HFF-Myc (cell line): ENCODE measurements at places on chromosomes 11 and 22.

DNA sequence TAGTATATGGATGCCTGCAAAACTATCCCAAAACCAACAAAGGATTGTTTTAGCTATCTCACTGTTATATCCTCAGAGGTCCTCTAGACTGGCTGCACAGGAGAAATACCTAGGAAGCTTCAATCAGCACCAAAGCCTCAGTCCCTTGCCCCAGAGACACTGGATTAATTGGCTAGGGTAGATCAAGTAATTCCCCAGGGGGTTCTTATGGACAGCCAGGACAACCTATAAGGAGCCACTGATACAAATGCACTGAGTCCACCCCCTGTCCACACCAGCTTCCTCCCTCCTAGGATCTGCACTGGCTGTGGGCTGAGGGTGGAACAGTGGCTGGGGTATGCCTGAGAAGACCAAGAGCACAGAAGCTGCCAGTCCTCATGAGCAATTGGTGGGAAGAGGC is 16.3 kb downstream of the ADORA2A start:
- DNase-seq: no peak

DNA sequence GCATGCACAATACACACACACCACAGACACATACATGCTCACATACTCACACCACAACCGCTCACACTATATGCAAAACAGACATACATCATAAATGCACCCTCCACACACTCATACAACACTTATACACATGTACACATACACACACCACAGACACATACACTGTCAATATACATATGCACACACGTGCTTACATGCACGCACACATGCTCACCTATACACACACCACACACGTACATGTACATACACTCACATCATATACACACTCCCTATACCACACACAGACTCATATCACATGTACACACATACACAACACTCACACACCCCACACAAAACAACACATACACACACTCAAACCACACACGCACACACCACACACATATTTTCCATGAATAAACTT is 885.3 kb downstream of the TBC1D22A start:
- no peak for DNase-seq

DNA sequence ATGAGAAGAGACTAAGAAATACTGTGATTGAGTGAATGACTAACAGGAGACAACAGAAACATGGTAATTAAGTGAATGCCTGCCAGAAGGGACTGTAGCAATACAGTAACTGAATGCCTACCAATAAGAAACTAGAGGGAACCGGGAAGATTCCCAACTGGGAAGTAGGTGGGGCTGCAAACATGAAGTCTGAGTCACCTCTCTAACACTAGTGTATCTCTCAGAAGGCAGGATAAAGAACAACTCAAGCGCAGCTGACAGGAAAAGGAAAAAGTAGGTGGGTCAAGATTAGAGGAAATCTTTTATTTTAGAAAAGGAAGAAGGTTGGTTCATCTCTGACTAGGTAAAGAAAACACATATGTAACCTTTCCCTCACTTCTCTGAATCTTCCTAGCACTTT is 14.0 kb downstream of the C11orf42 start:
- peak; percentile 65 for DNase-seq

GRCh38 chr22:32531931-32532819 is 57.6 kb downstream of the FBXO7 start:
- peak; percentile 89 for DNase-seq

GRCh38 chr11:124640666-124641065 is 18.0 kb downstream of the TBRG1 start:
- DNase-seq: no peak

GRCh38 chr11:68683121-68683520 is 1.2 kb upstream of the GAL start:
- no peak for DNase-seq

GRCh38 chr11:72743321-72744221 is 8.6 kb downstream of the ARAP1 start:
- no peak for DNase-seq

- no peak for DNase-seq
Measured at GRCh38 chr11:96264364-96264763, 78.6 kb downstream of the MAML2 start.

GRCh38 chr22:17950651-17951214 is 73.6 kb downstream of the MICAL3 start:
- DNase-seq: no peak

DNA sequence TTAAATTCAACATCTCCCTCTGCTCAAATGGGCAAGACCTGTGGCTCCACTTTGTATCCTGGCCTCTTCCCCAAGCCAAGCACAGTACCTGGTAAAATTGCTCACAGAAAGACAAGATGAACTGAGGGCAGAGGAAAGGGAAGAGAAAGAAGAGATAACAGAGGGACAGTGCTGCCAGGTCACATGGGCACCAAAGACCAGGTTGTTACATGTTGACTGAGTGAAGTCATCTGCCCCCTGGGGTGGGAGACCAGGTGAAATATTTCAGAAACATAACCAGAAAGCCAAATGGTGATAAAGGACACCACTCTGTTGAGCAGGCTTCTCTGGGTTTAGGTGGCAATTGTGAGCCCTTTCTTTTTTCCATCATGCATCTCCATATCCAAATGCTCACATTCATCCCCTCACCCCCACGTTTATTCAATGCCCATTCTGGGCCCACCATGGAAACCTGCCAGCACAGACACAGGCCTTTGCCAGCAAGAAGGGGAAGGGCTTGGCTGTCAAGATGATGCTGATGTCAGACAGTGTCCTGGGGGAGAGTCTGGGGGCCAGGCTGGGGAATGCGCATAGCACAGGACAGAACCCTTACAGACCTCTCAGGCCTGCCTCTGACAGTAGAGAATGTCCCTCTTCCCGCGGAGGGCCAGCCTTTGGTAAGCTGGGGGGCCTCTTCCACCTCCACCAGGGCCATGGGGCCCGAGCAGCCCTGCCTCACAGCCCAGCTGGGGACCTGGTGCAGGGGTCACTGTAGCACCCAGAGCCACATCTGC is 51.6 kb downstream of the DGCR2 start:
- DNase-seq: no peak

DNA sequence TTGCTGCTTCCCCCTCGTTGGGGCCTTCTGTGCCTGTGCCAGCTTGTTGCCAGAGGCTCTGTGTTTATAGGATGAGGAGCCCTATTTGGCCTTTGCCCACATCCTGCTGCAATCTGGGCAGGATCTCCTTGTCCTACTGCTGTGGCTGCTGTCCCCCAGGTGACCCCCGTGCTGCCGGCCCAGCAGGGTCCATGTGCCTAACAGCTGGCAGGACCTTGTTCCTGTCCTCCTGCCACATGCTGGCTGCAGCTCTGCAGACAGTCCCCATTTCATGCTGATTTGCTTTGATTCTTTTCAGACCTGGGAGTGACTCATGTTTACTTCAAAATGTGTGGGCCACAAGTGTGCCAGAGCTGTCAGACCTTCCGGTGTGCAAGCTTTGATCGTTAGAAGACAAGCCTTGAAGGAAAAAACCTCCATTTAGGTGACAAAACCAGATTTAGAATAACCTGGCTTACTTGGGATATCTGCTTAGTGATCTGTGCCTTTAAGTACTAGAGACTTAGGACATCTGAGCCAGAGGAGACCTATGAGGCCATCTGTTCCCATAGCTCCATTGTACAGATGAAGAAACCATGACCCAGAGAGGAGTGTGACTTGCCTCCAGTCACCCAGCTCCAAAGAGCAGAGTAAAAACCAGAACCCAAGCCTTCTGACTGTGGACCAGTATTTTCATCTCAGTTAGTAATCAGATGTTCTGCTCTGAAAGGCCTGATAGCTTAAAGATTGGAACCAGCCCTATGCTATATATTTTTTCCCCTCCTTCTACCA is 11.1 kb downstream of the NAV2 start:
- peak; percentile 77 for DNase-seq

GRCh38 chr11:128962896-128963295 is 20.2 kb upstream of the TP53AIP1 start:
- no peak for DNase-seq

DNA sequence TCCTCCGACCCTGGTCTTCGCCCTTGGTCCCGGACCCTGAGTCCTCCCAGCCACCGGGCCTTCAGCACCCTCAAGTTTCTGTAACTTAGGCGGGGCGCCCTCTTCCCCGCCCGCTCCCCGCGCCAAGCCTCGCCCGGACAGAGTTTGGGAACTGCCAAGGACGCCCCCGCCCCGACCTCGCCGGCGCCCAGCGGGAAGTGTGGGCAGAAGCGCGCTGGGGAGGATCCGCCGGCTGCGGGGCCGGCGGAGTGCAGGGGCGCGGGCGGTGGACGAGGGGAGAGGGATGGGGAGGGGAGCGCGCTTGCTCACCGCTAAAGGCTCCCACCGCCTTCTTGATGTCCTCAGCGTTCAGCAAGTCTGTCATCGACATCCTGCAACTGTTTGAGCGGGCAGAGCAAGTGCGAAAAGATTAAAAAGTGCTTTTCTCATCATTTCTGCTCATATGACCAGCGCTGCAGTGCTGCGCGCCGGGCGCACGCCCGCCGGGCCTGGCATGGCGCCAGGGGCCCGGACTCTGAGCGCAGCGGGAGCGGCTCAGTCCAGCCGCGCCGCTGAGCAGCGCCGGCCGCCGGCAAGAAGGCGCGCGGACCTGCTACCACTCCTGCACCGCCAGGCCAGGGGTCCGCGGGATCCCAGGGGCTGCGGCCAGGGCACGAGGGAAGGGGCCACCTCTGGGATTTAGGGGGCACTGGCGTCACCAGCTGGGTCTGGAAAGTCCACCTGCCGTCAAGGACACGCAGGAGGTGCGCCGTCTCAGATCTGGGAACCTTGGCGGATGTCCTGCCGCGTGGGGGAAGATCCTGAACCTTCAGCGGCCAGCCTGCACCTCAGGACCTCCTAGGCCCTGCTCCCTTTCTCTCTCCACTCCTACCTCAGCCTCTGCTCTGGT is at the start of gene PVALB:
TSS of gene PVALB (minus strand) at position 400 of the 889 bp plus-strand sequence. CDS start at position 370, 30 bp downstream.
- DNase-seq: no peak
